Right renal cortex interstitium (tissue), 3 donors: ENCODE measurements at places on chromosomes 5 and 9.

DNA sequence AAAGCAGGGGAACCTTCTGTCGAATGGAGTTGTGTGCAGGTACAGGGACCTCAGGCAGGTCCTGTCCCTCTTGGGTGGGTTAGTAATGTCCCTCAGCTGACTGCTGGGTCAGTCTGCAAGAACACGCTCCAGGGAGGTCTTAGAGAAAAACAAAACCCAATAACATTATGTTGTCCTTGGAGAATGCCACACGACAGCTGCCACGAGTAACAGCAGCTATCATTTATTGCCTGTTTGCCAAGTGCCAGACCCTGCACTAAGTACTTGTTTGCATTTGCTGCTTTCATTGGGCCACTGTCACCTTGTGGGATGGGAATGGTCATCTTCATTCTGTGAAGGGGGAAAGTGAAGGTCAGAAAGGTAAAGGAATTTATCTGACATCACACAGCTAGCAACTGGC, 310.3 kb downstream of the SLIT3 start:
- no peak for DNase-seq

GRCh38 chr9:126276056-126276728, 50.4 kb upstream of the MVB12B start:
- no peak for DNase-seq

DNA sequence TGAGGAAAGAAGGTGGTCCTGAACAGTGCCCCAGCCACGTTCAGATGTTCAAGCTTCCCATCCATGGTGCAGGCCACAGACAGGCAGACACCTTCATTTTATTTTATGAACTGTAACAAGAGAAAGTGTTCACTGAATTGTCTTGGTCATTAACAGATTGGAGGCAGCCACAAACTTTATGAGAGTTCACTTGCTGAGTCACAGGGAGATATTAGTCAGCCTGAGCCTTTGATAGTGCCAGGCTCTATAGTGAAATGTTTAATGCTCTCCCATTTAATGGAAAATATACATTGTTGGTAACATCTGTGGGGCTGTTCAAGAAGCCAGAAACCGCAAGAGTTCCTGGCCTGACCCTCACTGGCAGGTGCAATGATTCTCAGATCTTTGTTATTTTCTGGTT, 237.0 kb downstream of the TENT4A start:
- no peak for DNase-seq

DNA sequence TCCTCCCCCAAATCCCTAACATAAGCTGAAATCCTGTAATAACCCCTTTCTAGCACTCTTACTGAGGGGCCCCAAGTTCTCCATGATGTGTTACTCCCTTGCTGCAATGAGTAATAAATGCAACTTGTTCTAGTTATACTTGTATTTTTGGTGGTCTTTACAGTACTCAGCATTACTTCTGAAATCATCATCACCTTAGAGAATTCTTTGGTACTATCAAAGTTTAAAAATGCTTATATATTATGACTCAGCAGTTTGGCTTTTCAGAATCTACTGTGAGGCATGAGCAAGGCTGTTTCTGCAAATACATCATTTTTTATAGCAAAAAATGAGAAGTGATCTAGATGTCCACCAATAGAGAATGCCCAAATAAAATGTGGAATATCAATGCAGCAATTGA, 20.7 kb upstream of the ROPN1L start:
- no peak for DNase-seq

DNA sequence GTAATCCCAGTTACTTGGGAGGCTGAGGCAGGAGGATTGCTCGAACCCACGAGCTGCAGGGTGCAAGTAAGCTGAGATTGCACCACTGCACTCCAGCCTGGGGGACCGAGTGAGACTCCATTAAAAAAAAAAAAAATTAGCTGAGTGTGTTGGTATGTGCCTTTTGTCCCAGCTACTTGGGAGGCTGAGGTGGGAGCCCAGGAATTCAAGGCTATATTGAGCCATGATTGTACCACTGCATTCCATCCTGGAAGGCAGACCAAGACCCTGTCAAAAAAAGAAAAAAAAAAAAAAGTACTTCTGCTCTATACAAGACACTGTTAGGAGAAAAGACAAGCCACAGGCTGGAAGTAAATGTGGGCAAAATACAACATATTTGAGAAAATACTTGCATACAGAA, 68.5 kb upstream of the FBXW11 start:
- no peak for DNase-seq

- no peak for DNase-seq
Measured at GRCh38 chr5:56827924-56828323, 12.6 kb downstream of the MAP3K1 start.

GRCh38 chr5:52771343-52772039, 16.2 kb upstream of the ITGA1 start:
- DNase-seq, result no peak

DNA sequence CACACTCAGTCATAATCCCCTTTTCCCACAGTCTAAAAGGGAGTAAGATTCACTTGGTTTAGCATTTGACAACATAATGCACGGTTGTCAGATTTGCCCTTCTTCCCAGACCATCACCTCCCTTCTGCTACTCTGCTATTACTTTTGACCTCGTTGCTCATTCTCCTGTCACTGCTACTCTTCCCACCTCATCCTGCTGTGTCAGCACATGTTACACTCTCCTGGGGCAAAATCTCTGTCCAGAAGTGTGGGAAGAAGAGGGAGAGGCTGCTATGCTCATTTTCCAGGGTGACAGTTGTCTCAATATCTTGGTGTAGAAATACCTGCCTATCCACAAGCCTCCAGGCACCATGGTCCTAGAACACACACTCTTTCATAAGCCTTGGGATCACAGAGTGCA, 449.9 kb upstream of the PIK3R1 start:
- no peak for DNase-seq

- no peak for DNase-seq
Measured at GRCh38 chr9:6230037-6230780, 14.6 kb downstream of the IL33 start.

DNA sequence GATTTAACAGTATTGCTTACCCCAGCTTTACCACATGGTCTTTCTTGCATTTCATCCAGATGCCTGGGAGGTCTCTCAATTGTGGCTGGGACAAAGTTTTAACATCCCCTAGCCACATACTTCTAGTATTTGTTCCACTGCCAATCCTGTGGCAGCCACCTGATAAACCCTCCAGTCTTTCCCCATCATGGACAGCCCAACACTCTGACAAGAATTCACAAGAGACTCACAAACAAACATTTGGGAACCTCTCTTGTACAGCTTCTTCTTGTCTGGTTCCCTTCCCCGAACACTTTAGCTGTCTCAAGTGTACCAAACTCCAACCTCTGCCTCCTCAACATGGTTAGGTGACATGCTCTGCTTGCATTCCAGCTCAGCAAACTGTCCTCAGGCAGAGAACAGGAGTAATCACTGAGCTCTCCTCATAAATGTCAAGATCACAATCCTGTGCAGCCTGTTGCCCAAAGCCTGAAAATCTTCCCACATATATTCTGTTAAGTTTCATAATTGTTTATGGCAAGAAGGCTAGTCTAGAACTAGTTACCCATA, 59.7 kb downstream of the STRBP start:
- DNase-seq, result no peak

GRCh38 chr5:152306386-152306785, 98.7 kb downstream of the NMUR2 start:
- no peak for DNase-seq
